ENCODE measurements at places on chromosomes 11 and 22.

- no peak for DNase-seq
Measured at GRCh38 chr11:3660960-3661359, 10.2 kb downstream of the CHRNA10 start.

DNA sequence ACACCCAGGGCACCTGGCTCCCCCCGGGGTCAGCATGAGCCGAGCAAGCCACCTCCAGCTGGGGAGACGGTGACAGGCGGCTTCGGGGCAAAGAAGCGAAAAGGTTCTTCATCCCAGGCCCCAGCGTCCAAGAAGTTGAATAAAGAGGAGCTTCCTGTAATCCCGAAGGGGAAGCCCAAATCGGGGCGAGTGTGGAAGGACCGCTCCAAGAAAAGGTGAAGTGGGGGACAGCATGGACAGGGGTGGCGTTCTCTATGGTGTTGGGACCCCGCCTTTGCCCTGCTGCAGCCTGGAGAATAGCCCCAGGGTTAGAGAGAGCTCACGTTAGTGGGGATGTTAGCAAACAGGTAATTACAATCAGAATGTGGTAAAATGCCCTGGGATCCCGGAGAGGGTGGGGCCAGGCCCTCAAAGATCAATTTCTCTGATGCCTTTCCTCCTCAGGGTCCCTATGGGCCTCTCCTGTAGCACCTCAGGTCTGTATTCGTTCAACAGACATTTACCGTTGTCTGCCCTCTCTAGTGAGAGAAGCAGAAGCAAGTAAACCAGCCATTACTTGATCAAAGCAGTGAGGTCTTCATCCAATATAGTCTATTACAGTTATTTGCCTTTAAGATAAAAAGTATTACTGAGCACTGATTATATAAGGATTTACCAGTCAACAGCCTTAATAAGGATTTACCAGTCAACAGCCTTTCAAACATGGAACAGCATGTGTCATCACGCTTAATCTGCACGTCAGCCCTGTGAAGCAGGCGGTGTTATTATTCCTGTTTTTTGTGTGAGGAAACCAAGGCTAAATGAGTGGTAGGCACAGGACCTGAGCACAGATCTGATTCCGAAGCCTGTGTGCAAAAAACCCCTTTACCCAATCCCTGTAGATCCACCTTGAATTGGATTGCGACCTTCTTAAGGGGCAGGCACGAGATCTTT lies 1.0 kb downstream of the CCDC86 start:
- no peak for DNase-seq

- no peak for DNase-seq
Measured at GRCh38 chr22:17997456-17997855, 26.9 kb downstream of the MICAL3 start.

GRCh38 chr11:2100361-2101170 lies 38.6 kb downstream of the IGF2 start:
- DNase-seq = peak; percentile 54

GRCh38 chr22:39994566-39995392 lies at the start of gene FAM83F:
Gene FAM83F, plus strand, starts transcription at chr22:39994954. Its CDS starts 89 bp downstream, at chr22:39995043.
- peak; percentile 5 for DNase-seq

- DNase-seq = no peak
Measured at GRCh38 chr11:26558190-26558589, 13.9 kb downstream of the MUC15 start.

GRCh38 chr11:77196961-77197360 lies 68.9 kb downstream of the MYO7A start:
- DNase-seq = no peak

GRCh38 chr22:50282361-50283155 lies 12.4 kb upstream of the MAPK11 start:
- no peak for DNase-seq

- no peak for DNase-seq
Measured at GRCh38 chr22:50473855-50474671, 772 bp downstream of the SBF1 start.

DNA sequence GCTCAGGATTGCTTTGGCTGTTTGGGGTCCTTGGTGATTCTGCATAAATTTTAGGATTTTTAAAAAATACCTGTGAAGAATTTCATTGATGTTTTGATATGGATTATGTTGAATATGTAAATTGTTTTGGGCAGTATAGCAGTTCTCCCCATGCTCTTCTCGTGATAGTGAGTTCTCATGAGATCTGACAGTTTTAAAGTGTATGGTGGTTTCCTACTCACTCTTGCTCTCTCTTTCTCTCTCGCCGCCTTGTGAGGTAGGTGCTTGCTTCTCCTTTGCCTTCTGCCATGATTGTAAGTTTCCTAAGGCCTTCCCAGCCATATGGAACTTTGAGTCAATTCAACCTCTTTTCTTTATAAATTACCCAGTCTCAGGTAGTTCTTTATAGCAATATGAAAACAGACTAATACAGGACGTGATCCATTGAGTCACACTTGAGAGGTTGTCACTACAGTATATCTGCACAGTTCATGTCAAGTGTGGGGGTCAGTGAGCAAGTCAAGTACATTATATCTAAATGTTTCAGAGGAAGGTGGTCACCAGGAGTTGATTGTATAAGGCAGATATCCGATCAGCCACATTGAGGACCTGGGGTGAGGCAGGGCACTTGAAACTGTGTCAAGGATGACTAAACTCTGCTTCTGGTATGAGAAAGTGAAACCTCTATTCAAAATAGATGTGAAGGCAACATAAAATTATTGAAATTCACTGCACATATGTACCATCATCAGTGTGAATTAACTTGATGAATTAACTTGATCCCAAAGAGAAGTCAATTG lies 70.7 kb upstream of the CCDC179 start:
- DNase-seq = no peak

- no peak for DNase-seq
Measured at GRCh38 chr11:37390576-37391083, 792.6 kb upstream of the RAG2 start.

GRCh38 chr11:1262172-1263006 lies 39.5 kb downstream of the MUC5B start:
- DNase-seq = peak; percentile 86

DNA sequence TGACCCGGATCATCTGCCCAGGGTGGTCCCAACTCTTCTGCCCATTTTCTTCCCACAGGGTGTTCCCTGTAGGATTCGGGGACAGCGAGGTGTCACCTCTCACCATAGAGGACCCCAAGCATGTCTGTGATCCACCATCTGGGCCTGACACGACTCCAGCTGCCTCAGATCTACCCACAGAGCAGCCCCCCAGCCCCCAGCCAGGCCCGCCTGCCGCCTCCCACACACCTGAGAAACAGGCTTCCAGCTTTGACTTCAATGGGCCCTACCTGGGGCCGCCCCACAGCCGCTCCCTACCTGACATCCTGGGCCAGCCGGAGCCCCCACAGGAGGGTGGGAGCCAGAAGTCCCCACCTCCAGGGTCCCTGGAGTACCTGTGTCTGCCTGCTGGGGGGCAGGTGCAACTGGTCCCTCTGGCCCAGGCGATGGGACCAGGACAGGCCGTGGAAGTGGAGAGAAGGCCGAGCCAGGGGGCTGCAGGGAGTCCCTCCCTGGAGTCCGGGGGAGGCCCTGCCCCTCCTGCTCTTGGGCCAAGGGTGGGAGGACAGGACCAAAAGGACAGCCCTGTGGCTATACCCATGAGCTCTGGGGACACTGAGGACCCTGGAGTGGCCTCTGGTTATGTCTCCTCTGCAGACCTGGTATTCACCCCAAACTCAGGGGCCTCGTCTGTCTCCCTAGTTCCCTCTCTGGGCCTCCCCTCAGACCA lies 24.0 kb downstream of the CSF2RB start:
- no peak for DNase-seq

DNA sequence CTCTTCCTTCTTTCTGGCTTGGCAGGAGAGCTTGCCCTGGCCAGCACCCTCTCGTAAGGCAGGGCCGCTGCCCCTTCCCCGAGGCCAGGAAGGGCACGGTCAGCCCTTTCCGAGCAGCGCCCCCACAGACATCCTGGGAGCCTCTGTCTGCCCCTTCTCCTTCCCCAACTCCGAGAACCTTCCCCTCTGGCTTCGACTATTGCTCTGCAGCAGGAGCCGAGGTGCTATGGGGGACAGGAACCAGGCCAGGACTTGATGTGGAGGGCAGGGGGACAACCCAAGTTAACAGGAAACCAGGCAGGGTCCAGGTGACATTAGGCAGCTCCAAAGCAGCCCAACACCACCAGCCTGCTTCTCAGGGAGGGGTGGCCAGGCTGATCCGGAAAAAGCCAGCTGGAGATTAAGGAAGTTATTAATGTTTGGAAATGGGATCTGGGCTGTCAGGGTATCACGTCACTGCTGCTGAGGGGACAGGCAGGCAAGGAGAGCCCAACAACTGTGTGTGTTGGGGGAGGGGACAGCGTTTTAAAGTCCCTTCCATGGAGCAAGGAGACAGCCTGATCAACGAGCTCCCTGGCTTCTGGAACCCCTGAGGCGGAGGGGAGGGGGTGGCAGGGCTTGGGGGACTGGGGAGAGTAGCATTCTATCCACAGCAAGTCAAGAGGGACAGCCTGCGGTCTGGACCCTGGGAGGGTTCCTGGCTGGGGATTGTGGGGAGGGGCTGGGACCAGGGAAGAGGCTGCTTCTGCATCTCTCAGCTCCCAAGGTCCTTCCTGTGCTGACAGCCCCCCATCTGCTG lies 27.3 kb downstream of the SYT7 start:
- no peak for DNase-seq

DNA sequence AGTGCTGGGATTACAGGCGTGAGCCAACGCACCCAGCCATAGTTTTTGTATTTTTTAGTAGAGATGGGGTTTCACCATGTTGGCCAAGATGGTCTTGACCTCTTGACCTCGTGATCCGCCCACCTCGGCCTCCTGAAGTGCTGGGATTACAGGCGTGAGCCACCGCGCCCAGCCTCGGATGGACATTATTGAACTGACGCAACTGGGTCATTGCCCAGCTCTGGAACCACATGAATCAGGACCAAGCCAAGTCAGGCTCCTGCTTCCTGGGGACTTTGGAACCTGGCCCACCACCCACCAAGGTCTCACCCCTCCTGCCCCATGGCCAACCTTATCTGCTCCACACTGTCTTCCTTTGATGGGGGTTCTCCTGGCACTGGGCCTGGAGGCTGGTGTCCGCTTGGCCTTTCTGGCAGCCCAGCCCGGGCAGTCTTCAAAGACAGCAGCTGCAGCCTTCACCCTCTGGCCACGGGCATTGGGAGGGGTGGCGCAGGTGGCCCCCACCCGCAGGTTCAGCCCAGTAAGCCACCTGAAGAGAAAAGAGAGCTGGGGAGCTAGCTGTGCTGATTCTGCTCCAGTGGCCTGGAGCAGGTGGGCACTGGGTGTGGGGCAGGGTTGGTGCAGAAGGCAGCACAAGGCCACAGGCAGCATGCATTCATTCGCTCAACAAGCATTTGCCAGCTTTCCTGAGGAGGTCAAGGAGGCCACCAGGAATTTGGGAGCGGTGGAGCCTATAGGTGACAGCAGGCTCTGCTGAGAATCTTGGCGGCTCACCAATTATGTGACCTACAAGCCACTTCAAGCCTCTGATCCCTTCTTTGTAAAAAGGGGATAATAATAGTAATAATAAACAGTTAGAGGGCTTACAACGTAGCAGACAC lies 5.7 kb downstream of the CHADL start:
- no peak for DNase-seq

DNA sequence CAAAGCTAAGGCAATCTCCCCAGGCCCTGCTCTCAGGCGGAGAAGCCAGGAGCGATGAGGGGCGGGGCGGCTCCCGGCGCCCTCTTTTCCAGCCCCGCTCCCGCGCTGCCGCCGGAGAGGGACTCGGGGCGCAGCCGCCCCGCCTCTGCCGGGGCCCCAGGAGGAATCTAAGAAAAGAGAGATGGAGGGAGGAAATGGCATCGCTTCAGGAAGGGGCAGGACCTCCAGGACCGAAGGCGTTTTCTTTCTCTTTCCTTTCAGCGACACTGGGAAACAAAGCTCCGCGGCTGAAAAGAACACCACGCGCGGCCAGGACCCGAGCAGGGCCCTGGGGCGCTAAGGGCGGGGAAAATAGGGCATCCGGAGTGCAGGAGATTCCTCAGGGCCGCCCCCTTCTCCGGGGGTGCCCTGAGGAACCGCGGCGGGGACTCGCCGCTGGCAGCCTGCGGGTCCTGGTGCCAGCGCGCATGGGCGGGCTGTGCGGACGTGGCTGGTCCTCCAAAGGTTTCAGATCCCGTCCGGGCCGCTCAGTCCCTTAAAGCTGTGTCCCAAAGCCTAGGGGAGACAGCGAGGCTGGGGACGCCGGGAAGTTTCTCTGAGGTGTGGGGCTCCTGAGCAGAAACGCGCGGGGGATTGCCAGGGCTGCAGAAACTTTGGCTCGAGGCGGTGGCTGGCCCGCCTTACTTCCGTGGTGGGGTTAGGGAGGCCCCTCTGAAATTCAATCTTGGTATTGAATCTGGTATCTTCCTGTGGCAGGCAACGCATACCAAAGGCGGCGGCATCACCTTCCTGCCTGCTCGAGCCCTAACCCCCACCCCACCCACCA lies 2.8 kb upstream of the BSX start:
- no peak for DNase-seq

DNA sequence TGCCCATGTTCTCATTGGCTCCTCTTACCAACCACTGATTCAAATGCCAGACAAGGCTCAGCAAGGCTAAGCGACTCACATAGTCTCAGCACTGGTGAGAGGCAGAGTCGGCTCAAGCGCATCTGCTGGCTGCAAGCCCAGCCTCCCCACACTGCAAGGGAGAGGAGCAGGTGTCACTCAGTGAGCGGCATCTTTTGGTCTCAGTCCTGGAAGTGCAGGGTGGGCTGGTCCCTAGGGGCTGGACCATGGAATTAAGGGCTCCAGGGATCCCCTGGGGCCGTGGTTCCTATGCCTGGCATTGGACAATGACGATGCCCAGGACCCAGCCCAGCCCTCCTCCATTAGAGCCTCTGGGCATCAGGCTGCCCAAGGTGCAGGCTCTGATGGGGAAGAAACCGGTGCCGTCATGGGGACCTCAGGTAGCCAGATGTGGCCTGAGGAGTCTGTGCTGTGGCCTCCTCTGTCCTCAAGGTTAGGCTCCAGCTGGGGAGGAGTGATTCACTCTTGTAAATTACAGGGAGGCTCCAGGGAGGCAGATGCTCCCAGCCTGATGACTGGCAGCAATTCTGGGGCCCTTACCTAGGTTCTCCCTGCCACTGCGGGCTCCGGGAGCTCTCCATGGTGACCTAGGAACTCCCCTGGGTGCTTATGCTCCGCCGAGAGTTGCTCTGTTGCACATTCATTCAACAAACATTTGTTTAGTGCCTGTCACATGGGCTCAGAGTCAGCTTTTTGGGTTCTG lies 28.0 kb downstream of the FADS2 start:
- DNase-seq = no peak

GRCh38 chr11:97445561-97445960 lies 1055.7 kb downstream of the JRKL start:
- DNase-seq = no peak
